ENCODE measurements at places on chromosomes 5 and 9.

DNA sequence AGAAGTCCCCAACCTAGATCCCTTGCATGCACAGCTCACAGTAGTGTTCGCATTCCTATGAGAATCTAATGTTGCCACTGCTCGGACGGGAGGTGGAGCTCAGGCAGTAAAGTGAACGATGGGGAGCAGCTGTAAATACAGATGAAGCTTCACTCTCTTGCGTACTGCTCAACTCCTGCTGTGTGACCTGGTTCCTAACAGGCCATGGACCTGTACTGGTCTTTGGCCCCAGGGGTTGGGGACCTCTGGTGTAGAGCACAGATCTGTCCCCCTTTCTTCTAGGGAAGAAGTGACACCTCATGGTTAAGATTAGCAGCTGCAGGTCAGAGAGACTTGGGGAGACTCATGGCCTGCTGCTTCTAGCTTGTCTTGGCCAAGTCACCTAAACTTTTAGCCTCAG is 7.1 kb downstream of the ARHGEF28 start:
- DNase-seq: no peak

- DNase-seq: no peak
Measured at GRCh38 chr5:159566832-159567231, 236.5 kb upstream of the IL12B start.

- no peak for DNase-seq
Measured at GRCh38 chr9:121915304-121915625, 177.8 kb downstream of the TTLL11 start.

DNA sequence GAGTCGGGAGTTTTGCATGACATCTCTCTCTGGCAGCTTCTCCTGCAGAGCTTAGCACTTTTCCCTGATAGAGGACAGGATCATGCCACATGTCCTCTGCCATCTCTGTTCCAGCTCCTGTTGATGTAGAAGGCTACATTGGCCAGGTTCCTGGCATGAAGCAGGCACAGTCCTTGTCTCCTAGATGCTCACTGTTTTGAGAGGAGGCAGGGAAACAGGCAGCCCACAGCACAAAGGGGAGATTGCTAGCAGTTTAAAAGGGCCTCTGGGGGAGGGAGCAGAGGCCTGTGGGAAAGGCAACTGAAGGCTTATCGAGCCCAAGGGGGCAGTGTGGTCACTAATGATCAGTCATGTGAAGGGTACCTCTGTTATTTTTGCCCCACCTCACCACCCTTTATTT is 10.7 kb downstream of the ARHGAP26 start:
- no peak for DNase-seq

All from CD4-positive, alpha-beta T cell (primary cell).